ENCODE measurements at places on chromosomes 6 and 20.

GRCh38 chr6:153814136-153814535 is 224.9 kb upstream of the OPRM1 start:
- no peak for DNase-seq

DNA sequence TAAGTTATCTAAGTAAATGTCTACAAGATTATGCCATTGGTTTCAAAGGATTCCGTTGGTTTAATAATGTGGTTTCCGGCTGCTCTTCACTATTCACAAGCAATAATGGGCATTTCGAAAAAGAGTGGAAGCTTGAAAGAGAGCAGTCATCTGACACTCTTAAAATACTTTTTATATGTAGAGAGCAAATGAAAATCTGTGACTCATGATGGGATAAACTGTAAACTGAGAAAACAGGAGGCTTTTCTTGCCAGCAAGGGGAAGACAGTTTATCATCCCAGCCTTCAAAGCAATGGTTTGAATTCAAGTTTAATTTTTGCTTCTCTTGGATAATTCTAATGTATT is 145.7 kb downstream of the KHDC1L start:
- no peak for DNase-seq

- DNase-seq = no peak
Measured at GRCh38 chr20:1803061-1803931, 91.9 kb upstream of the SIRPA start.

GRCh38 chr6:80771941-80772340 is 665.5 kb downstream of the BCKDHB start:
- DNase-seq = no peak

GRCh38 chr6:36847152-36847551 is 7.9 kb upstream of the CPNE5 start:
- DNase-seq = no peak

- no peak for DNase-seq
Measured at GRCh38 chr6:34897130-34897529, 8.1 kb downstream of the ANKS1A start.

DNA sequence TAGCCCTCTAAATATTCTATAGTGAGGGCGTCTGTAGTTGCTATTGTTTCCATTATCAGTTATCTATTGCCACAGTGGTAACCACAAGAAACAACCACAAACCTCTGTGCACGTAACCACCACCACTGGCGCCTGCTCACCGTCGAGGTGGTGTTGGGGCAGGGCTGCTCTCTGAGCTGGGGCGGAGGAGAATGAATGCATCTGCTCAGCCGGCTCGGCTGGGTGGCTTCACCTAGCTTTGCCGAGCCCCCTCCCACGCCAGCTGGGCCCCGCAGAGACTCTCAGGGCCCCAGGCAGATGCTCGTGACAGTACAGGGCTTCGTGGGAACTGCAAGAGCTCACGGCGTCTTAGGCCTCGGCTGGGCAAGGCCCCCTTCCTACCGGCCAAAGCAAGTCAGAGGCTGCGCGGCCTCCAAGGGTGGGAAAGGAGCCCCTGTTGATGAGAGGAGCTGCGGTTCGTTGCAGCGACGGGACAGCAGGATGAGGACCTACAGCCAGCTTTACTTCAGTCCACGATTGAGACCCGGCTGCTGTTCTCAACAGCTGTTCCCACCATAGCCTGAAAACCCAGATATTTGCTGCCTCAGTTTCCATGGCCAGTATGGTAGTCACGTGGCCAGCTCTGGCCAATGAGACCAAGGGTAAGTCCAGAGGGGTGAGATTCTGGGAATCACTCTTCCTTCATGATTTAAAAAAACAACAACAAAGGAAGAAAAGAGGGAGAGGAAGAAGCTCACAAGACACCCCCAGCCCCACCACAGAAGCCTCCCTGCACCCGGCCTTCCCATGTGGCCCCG is 120.2 kb upstream of the AFDN start:
- DNase-seq = peak; percentile 65

- DNase-seq = peak; percentile 16
Measured at GRCh38 chr20:21571841-21572690, 58.2 kb upstream of the NKX2-2 start.

DNA sequence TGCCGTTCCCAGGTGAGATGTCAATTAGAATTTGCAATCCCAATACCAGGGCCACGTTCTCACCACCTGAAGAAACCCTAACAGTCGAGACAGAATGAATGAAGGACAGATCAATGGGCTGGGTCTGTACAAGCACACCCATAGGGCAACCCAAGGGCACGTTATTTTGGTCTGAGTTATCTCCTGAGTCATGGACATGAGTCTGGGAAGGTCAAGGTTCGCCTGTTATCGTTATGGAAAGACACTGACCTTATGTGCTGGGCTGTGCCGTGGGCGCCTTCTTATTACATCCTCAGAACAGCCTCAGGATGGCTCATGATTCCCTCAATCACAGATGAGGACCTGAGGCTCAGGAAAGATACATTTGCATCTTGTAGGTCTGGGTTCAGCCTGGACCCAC is 175.0 kb upstream of the SULF2 start:
- DNase-seq = no peak

DNA sequence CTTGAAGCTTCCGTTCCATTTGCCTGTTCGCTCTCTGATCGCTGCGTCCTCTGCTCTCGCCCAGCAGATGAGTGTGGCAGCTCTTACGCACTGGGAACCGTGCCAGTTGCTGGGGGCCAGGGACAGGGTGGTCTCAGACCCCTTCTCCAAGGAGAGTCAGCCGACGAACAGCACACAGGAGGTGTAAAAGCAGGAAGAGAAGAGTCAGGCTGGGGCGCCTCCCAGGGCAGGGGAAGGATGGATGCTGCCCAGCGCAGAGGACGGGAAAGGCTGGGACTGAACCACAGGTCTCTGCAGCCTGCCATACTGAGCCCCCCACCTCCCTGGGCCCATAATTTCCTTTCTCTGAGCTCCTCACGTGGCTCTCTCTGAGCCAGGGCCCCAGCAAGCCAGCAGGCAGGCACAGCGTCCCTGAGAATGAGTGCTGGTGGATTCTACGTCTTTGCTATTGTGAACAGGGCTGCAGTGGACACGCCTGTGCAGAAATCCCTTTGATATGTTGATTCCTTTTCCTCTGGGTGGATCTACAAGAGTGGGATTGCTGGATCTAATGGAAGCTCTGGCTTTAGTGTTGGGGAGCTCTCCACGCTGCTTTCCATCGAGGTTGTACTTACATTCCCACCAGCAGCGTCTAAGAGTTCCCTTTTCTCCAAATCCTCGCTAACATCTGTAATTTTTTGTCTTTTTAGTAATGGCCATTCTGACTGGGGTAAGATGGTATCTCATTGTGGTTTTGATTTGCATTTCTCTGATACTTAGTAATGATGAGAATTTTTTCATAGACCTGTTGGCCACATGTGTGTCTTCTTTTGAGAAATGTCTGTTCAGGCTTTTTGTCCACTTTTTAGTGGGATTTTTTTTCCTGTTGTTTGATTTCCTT is 104.1 kb downstream of the PSMB1 start:
- DNase-seq = no peak

GRCh38 chr6:42260972-42261371 is 43.3 kb upstream of the MRPS10 start:
- DNase-seq = no peak

DNA sequence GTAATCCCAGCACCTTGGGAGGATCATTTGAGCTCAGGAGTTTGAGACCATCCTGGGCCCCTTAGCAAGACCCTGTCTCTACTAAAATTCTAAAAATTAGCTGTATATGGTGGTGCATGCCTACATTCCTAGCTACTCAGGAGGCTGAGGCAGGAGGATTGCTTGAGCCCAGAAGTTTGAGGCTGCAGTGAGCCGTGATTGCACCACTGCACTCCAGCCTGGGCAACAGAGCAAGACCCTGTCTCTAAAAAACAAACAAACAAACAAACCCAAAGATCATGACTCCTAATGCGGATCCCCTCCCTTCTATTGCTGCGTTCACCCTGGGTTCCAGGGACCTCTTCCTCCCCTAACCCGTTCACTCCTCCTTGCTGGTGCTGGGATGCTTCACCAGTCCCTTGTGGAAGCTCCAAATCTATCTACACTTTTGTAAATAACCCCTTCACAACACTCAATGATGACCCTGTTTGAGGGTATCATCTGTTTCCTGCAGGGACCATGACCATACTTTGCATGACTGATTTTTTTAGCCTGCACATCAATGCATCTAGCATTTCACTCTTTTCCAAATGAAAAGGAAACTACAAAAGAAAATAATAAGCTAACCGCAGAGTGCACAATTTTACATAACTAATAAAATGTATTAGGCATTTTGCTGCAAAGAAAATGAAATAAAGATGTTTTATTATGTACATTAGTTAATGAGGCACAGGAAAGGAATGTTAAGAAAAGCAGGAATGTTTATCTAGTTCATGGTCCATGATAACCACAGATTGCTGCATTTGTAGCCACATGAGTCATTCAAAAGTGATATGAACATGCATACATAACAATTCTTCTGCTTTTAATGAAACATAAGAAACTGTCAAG is 30.5 kb upstream of the IPCEF1 start:
- no peak for DNase-seq

DNA sequence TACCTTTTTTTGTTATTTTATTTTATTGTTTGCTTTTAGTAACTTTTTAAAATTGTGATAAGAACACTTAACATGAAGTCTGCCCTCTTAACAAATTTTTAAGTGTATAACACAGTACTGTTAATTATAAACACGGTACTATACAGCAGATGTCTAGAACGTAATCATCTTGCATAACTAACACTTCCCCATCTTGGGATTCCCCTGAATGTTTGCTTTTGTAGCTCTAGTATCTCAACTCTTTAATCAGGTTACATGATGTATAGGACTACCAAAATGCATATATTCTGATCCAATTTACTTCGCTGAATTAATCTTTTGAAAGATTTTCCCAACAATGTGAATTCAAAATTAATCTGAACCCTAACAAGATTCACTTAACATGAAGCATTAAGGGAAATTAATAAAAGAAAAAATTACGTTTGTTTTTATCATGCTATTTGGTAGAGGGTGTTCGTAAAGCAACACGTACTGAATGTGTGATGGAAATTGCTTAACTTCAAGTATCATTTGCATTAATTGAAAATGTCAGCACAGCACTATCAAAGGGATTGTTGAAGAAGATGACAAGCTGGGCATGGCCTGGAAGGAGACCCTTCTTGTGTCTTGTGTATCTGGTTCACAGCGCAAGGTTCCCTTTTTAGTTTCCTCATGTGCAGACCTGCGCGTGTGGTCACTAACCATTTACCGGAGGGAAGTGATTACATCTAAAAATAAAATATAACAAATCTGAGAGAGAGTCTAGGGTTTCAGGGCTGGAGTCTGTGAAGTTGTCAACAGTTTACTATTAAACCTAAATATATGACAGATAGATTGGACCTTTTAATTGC is 15.2 kb downstream of the COL19A1 start:
- no peak for DNase-seq

- DNase-seq = no peak
Measured at GRCh38 chr20:19868441-19868840, 110.4 kb downstream of the RIN2 start.
